ENCODE measurements at places on chromosomes 2 and 18.

- DNase-seq: peak; percentile 94
Measured at GRCh38 chr2:88754585-88755320, 63.3 kb downstream of the RPIA start.

DNA sequence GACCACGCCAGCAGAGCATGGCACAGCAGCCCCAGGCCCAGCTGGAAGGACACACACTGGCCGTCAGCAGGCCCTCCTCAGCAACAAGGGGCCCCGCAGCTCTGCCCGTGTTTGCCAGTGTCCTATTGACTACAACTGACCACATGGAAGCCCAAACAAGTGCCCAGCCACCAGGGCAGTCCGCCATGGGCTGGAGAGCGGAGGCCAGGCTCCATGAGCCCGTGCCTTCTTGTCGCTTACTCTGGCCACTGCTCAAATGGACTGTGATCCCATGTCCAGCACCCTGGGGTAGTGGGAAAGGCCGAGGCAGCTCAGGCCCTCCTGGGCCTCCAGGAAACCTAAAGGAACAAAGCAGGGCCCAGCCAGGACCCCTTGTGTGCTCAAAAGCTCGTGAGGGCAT is 53.9 kb upstream of the TAF1B start:
- no peak for DNase-seq

GRCh38 chr2:120736624-120737339 is 1.1 kb downstream of the GLI2 start:
- DNase-seq: peak; percentile 33

GRCh38 chr2:236555481-236555880 is 14.1 kb upstream of the ACKR3 start:
- no peak for DNase-seq

- DNase-seq: peak; percentile 54
Measured at GRCh38 chr2:86337244-86337835, at the start of gene REEP1. Gene REEP1, minus strand, starts transcription at chr2:86337626. Its CDS starts 116 bp downstream, at chr2:86337510.

DNA sequence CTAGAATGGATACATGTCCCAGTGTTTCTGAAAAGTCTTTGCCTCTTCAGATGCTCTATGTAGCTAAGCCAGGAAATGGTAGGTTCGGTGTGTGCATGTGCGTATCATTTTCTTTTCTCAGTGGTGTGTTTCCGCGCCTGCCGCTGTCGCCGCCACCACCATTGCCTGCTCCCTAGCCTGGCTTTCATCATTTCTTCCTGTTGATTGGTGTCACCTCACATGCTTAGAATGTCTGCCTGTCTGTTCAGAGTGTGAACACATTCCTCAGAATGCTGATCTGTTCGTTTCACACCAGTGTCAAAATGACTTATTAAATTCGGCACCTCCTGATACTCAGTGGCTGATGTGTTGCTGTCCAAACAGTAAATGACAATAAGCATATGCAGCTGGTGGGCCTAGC is 255.2 kb upstream of the SPRED2 start:
- DNase-seq: no peak

GRCh38 chr18:28176948-28177827 is at the start of gene CDH2:
Gene CDH2, minus strand, starts transcription at chr18:28177130. Its CDS starts 108 bp downstream, at chr18:28177022.
- DNase-seq: no peak

- no peak for DNase-seq
Measured at GRCh38 chr2:65465124-65465523, 32.7 kb upstream of the SPRED2 start.

- no peak for DNase-seq
Measured at GRCh38 chr2:47899915-47900816, 6.1 kb downstream of the FBXO11 start.

- DNase-seq: no peak
Measured at GRCh38 chr2:95362486-95362885, 40.0 kb upstream of the FAHD2A start.

DNA sequence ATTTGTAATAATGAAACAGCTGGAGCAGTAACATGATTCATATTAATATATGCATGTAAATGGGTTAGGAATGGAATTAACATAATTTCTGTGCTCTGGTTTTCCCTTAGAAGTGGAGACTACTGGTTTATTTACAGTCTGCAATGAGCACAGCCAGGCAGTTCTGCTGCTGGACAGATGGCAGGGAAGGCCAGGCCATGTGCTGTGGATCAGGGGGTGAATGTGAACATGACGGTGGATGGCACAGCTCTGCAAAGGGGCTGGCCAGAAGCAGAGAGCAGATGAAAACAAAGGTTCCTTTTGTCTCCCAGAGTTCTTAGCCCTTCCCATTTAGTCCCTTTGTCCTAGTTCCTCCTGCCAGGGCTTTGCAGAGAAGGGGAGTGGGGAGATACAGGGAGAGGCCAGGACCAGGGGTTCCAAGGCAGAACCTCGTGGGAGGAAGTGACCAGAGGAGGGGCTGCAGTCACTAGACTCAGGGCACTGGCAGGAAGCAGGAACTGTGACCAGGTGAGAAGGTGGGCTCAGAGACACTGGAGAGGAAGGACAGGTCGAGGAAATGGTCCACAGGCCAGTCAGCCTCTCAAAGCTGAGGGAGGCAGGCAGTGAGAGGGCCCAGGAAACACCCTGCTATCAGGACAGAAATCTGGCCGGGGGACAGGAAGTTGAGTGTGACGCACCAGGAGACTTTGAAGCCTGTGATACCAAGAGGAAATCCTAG is 112.9 kb upstream of the ATP8B1 start:
- DNase-seq: peak; percentile 14

- no peak for DNase-seq
Measured at GRCh38 chr2:100188326-100188725, 45.9 kb upstream of the AFF3 start.

GRCh38 chr2:133303150-133303549 is 265.1 kb downstream of the NCKAP5 start:
- peak; percentile 6 for DNase-seq

DNA sequence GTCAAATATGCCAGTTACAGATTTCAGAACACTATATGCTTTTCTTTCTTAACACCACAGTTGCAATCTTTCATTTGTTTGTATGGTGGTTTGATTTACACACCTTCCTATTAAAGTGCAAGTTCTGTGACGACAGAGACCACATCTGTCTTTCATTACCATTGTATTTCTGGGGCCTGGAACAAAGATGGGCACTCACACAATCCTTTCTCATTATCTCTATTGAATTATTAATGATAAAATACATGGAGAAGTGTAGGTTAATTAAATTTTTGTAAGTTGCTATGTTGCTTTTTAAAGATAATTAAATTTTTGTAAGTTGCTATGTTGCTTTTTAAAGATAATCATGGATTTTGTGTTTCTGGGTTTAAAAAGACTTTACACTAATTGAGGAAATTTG is 79.9 kb downstream of the KCTD18 start:
- no peak for DNase-seq

- no peak for DNase-seq
Measured at GRCh38 chr2:80053522-80054345, 250.8 kb downstream of the LRRTM1 start.

GRCh38 chr18:24465486-24465885 is 5.0 kb downstream of the HRH4 start:
- DNase-seq: no peak

DNA sequence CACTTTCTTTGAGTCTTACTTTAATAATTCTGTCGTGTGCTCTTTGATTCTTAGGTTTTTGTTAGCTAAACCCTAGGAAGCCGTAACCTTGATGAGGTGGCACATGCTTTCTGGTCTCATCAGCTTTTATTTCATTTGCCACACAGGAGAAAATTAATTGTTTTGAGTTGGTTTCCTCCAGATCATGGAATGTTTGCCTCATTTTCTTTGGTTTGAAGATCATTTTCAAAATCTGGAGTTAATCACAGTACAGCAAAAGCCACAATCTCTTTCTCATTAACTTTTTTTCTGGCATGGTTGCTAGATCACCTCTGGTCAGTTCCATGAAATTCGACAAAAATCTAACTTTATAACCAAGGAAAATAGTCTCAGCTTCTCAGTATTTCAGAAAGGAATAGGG is 182.9 kb downstream of the MYO1B start:
- DNase-seq: no peak

GRCh38 chr2:39524756-39525635 is 87.9 kb upstream of the MAP4K3 start:
- no peak for DNase-seq

DNA sequence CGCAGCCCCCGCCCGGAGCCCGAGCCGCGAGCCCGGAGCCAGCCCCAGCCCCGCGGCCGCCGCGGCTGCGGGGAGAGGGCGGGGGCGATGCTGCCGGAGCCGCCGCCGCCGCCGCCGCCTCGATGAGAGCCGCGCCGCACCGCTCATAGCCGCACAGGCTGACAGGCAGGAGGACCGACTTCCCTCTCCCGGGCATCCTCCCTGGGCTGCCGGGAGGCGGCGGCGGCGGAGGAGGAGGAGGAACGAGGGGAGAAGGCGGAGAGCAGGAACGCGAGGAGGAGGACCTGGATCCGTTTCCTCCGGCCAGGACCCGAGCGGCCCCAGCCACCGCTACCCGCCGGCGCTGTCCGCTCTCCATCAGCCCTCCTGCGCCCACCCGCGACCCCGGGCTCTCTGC is 370 bp downstream of the KLHL29 start:
- DNase-seq: peak; percentile 42

DNA sequence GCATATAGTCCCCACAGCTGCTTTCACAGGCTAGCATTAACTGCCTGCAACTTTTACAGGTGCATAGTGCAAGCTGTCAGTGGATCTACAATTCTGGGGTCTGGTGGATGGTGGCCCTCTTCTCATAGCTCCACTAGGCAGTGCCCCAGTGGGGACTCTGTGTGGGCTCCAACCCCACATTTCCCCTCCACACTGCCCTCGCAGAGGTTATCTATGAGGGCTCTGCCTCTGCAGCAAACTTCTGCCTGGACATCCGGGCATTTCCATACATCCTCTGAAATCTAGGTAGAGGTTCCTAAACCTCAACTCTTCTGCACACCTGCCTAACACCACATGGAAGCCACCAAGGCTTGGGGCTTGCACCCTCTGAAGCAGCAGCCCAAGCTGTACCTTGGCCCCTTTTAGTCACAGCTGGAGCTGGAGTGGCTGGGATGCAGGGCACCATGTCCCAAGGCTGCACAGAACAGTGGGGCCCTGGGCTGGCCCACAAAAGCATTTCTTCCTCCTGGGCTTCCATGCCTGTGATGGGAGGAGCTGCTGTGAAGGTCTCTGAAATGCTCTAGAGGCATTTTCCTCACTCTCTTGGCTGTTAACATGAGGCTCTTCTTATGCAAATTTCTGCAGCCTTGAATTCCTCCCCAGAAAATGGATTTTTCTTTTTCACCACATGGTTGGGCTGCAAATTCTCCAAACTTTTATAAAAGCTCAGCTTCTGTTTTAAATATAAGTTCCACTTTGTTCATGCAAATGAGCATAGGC is 59.3 kb downstream of the KDM3A start:
- no peak for DNase-seq

- DNase-seq: no peak
Measured at GRCh38 chr2:1569879-1570450, 156.7 kb downstream of the TPO start.

DNA sequence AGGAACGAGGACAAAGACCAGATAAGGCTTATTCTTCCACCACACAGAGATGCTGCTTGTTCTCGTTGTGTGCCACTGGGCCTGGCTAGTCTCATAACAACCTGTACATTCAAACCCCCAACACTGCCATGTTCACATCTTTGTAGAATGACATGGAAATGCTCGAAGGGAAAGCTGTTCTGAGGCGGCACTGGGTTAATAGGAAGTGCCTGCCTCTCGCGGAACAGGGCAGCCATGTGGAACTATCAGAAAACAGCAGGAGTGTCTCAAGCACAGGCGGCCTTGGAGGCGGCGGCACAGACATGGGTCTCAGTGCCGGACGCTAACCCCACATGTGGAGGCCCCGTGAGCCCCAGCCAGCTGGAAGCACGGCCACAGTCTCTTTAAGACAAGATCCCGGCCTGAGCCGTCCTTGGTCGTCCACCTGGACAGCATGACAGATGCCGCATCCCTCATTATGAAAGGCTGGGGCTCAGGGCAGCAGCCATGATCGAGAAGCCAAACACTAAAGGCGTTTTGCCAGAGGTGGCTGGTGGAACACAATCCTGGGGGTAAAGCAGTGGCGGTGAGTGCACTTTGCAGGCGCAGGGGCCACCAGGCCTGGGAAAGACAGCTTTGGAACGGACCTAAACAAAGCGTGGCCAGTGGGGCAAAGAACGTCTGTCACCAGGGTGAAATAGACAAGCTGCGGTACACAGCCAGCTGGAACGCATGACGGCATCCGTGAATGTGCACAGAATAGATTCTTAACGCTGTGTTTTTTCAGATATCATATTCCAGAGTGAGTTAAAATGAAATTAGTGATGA is 161.0 kb downstream of the HDAC4 start:
- DNase-seq: no peak

DNA sequence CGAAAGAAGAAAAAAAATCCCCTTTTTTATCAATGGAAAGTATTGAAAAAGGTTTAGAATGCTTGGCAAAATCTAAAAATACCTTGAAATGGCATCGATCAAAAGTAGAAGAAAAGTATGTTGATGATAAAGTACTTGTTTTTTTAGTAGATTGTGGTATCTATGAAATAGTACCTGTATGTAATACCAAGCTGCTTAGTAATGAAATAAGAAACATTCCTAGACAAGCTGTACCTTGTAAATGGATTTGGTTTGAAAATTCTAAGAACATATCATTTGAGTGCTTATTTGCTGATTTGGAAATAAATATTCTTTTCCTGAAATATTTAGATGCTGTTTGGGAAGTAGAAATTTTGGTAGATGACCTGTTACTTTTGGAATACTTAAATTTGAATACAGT is 18.4 kb downstream of the TDRD15 start:
- no peak for DNase-seq

DNA sequence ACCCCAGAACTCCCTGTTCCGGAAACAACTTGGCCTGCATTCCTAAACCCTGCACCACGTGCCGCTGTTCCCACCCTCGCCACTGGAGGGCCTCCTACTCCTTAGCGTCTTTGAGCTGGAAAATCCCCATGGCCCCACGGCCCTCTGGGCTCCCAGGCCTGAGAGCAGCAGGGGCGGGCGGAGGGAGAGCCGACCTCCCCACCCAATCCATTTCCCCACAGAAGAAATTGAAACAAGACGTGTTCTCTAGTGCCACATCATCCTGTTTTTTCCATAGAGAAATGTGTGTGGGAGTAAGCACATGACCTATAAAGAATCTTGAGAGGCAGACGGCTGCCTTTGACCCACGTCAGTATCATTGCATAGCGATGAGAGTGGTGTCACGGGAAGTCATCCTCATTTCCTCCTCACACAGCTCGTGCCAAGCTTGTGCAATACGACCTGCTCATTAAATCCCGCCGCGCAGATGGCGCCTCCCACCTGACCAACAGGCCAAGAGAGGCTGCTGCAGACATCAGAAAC is 79.2 kb downstream of the LAMA1 start:
- peak; percentile 91 for DNase-seq

- DNase-seq: peak; percentile 52
Measured at GRCh38 chr2:211867845-211868451, 670.7 kb downstream of the ERBB4 start.

Measured in lung microvascular endothelial cell (primary cell).